ENCODE measurements at places on chromosomes 16 and 17.

GRCh38 chr16:21625026-21625425 lies 25.6 kb downstream of the METTL9 start:
- DNase-seq, result no peak

- no peak for DNase-seq
Observed at GRCh38 chr16:67157892-67158635, 1.6 kb downstream of the TRADD start.

GRCh38 chr17:72145962-72146361 lies 25.1 kb downstream of the SOX9 start:
- no peak for DNase-seq

GRCh38 chr16:79008869-79009179 lies 591.7 kb downstream of the MAF start:
- no peak for DNase-seq
